Endothelial cell (in vitro differentiated cells): ENCODE measurements at places on chromosomes 1 and 21.

DNA sequence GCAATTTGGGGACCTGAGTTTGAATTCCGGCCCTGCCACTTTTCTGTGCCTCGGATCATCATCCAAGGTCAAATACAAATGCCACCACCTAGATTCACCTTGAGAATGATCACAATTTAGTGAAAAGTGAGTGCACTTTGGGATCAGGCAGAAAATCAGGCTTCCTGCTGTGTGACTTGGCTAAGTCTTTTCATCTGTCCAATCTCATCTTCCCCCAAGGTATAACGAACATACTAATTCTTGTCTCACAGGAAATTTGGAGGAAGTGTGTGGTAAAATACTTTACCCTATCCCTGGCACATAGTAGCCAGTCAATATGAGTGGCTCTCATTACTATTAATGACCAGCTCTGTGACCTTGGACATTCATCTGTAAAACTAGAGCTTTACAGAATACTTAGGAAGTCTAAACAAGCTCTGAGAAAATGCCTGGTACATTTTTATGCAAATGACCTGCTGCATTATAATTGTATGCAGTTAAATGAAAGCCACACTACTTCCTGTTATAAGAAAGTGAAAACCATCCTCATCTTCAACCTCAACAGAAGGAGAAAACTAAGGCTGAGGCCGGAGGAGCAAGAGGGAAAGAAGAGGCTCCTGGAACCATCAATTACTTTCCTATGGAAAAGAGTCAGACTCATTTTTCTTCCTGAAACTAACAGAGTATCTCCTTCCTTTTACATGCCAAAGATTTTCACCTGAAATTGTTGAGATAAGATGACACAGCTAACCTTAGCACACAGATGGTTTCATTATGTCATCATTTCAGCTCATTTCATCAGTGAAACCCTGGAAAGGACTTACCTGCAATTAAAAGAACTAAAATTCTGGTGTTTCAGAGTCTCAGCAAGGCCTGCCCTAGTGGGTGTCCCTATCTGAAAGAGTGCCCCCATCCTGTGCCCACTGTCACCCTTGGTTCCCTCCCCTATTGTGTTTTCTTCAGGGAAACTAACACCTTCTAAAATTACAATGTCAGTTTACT, 32.6 kb upstream of the RGS8 start:
- DNase-seq: no peak

DNA sequence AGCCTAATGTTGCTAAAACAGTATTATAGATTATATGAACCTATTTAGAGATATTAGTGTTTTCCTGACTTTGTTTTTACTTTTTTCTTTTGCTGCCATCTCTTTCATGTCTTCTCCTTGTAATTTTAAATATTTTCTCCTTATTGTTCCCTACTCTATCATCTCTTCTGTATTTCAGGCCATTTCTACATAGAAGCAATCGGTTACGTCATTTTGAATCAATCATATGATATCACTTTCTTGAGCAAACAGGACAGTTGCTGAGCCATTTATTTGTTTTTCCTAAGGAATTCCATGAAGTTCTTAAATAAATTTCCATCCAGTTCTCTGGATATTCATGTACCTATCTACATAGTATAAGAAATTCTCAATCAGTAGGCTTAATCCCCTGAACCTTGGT, 287.2 kb downstream of the NUF2 start:
- no peak for DNase-seq

- DNase-seq: no peak
Measured at GRCh38 chr1:219808790-219809189, 119.6 kb downstream of the SLC30A10 start.

- DNase-seq: no peak
Measured at GRCh38 chr1:159943908-159944622, 1.3 kb downstream of the IGSF9 start.

DNA sequence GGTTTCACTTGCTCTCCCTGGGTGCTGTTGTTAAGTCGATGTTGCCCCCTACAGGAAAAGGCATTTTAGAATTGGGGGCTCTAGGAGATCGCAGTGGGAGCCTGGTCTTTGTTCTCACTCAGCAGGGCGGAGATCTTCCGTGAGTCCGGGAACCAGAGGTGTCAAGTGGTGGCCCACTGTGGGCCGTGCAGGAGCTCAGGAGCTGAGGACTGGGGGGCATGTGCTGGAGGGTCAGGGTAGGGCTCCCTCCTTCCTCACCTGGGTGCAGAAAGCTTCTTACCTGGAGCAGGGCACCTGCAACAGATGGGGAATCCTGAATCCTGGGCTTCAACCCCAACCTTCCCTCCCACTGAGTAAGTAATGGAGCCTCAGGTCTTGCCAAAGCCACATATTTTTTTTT, 392.7 kb downstream of the NPHP4 start:
- DNase-seq: no peak

GRCh38 chr1:24022581-24023361, 42.6 kb upstream of the SRSF10 start:
- DNase-seq: no peak

GRCh38 chr1:164638492-164639202, 79.7 kb downstream of the PBX1 start:
- no peak for DNase-seq

DNA sequence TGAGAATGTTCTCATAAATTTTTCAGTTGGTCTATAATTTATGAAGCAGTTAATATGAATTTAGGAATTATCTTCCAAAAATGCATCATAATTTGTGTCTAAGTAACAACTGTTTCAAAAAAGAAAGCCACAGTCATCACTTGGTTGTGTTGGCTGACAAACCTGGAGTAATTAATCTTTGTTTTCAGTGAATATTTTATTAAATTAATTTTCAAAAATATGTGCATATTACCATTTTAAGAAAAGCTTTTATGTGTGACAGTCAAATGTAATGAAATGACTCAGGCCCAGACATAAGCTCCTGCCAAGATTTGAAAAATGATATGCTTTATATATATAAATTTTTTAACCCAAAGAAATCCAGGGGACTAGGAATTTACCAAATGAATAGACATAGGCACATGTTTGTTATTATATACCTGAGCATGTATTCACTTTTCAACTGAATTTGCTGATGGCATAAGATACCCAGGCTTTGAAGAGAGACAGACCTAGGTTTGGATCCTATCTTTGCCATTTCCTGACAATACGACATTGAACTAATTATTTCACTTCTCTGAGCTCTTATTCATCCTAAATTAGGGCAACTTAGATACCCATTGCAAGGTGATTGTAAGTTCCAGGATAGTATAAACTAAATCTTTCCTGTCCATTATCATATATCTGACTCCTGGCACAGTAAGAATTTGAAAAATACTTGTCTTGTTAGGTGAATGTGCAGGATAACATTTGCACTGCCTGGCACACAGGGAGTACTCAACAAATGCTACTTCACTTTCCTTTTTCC, 729.5 kb upstream of the ADGRL2 start:
- DNase-seq: no peak
